Naive thymus-derived CD4-positive, alpha-beta T cell (primary cell): ENCODE measurements at places on chromosomes 4 and X. TPM values are rescaled to one million over a fixed set of nuclear protein-coding genes. Genes with fewer than 3 reads are reported as not detected.
A peak's percentile ranks its signal among the peaks of the same experiment; 100 is the strongest.

- DNase-seq: no peak
Observed at GRCh38 chr4:96736352-96736889, 896.5 kb downstream of the PDHA2 start.

GRCh38 chr4:146134761-146135445, 40.6 kb upstream of the LSM6 start:
- DNase-seq: no peak

DNA sequence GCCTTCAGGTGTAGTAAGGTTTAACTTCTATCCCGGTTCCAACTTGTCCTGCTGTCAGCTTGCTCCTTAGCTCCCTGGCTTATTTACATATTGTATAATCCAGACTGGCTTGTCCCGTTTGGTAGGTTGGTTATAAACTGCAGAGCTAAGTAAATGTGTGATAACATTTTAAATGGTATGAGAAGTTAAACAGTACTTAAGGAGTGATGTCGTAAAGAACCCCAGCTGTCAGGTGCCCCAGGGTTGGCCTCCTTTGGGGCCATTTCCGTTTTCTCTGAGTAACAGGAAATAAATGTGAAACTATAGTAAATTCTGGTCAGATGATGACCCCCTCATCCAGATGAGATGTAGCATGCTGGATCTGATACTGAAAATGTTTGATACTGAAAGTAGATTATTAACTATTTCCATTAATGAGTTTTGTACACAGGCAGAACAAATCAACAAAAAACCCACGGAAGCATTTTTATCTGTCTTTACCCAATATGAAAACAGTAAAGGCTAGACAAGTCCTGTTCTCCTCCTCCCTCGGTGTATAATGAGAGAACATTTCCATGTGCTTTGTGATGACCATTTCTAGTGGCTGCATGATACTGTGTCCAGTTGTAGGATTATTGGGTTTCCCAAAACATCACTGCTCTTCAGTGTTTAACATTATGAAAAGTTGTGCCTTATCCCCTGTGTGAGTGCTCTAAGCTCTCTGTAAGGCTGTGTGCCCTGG, 22.4 kb downstream of the GAB1 start:
- peak; percentile 30 for DNase-seq

The MAGEB6 gene
- not detected for total RNA-seq

DNA sequence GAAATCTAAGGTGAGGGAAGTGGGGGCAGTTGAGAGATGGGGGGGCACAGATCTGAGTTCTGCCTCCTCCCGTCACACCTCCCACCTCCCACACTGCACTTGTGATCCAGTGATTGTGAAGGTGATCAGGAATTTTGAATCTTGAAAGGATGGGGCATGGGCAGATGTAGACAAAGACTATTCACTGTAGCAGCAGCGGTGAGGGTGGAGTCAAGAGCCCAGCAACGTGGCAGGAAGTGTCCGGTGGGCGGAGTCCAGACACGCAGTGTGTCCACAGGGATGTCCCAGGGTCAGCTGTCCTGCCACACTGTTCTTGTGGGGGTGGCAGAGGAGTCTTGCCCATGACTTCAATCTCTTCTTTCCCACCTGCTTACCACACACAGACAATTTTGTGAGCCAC, 330.5 kb upstream of the GALNT7 start:
- no peak for DNase-seq

The LRPAP1 gene
- total RNA-seq: 80.9 TPM

DNA sequence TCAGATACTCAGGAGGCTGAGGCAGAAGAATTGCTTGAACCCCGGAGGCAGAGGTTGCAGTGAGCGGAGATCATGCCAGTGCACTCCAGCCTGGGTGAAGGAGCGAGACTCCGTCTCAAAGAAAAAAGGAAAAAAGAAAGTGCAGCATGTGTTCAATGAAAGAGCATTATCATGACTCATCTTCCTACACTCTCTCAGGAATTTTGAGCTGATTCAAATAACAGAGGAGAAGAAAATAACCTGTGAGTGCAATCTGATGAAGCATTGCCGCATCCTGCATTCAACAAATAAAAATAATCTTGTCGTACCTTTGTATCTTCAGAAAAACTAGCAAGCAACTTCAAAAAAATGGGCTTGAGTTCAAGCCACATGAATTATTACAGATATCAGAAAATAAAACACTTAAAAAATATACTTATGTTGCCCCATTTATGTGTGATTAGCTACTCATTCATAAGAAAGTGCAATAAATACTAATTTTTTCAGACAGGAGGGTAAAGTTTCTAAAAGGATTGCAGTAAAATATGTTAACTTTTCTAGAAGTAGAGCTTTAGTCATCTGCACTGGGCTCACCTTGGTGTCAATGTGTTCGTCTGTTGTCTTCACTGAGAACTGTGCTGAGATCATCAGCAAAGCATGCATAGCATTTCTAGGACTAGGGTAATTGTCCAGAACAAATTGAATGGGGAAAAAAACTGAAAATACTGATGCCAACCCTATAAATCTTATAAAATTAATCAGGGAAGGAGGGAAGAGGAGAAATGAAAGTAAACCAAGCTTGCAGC, 90.4 kb upstream of the VCX3B start:
- DNase-seq: no peak

GRCh38 chr4:185955826-185956543, 113.0 kb upstream of the TLR3 start:
- DNase-seq: no peak

- no peak for DNase-seq
Observed at GRCh38 chrX:1025413-1025812, 187.0 kb downstream of the CRLF2 start.

The YY2 gene
- 1.4 TPM for total RNA-seq

The TCEANC gene
- 11.4 and 12.5 TPM in 2 replicates for total RNA-seq

The AR gene
- not detected for total RNA-seq

GRCh38 chr4:153495480-153496193, 29.5 kb downstream of the TMEM131L start:
- DNase-seq: no peak

DNA sequence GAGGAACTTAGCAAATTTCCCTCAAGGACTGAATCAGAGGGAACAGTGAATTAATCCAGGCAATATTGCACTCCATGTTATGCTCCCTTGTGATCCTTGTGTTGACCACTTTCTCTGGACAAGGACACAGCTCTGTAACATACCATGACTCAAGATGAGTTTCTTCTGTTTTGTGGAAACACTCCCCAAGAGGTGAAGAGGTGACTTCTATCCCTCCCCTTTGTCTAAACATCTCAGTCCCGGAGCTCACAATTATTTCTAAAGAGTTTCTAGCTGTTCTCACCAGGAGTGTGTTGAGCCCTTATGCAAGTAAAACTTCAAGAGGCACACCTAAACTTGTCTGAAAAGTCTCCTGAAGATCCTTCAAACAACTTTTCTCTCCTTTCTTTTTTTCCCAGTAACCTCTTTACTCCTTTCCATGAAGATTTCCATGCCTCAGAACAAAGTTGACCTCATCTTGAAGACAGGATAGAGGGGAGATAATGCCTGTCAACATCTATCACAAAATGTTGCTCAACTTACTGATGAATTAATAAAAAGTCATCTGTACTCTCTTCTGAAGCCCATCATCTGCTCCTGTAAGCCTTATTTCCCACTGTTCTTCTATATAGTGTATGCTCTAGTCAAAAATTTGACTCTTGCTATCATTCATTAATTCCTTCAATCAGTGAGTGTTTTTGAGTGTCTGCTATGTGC, 429.1 kb downstream of the SPRY1 start:
- no peak for DNase-seq

DNA sequence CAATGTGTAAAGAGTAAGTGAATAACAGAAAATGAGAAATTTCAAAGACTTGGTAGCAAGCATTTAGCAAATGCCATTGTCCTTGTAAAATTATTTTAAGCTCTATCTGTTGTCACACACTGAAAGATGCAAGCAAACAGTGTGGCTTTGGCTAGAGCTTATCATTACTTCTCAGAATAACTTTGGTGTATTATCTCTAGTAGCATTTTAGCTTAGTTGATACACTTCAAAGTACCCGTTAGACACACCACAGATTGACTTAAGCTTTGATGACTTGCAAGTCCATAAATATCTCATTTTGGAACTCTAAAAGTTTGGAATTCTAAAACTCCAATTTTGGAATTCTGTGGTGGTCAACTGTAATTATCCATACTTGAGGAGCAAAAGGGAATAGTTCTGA, 98.6 kb downstream of the PDLIM5 start:
- no peak for DNase-seq

- DNase-seq: no peak
Observed at GRCh38 chrX:110397904-110398303, 39.3 kb downstream of the RTL9 start.

GRCh38 chr4:88736264-88736663, 38.6 kb upstream of the NAP1L5 start:
- no peak for DNase-seq

DNA sequence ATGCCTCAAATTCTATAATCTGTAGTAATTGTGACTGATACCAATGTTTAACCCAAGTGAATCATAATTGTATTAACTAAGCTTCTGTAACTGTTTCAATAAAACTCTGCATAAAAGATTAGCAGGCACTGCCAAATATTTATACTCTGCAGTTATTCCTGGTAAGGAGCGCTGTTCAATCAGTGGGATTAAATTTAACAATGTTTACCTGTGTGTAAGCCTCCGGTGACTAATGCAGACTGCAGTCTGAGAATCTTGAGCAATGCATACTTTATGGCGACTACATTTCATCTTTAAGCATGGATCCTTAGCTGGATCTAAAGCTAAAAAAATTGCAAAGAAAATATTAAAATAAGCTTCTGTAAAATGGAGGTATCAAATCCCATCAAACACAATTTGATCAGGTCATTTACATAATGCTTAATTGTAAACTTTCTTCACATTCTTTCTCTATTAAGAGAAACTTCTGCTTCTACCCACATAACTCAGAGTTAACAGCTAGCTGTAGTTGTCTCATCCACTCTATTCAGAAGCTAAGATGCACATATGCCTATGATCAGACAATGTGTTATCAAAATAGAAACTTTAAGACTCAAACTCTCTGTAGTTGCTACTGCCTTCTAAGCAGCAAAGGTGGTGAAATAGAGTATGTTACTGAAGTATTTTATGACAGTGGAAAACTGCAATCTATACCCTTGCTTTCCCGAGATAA, 234.0 kb downstream of the SPOCK3 start:
- DNase-seq: no peak

- DNase-seq: no peak
Observed at GRCh38 chr4:14111730-14112181, 484.2 kb upstream of the BOD1L1 start.

The P2RY8 gene
- total RNA-seq: 113 and 122 TPM in 2 replicates

The CT55 gene
- not detected for total RNA-seq

The CXXC4 gene
- total RNA-seq: 0.42 TPM

- DNase-seq: no peak
Observed at GRCh38 chr4:172826346-172826745, 342.3 kb upstream of the GALNT7 start.

The C1QTNF7 gene
- total RNA-seq: not detected

The WAS gene
- 105 TPM for total RNA-seq

DNA sequence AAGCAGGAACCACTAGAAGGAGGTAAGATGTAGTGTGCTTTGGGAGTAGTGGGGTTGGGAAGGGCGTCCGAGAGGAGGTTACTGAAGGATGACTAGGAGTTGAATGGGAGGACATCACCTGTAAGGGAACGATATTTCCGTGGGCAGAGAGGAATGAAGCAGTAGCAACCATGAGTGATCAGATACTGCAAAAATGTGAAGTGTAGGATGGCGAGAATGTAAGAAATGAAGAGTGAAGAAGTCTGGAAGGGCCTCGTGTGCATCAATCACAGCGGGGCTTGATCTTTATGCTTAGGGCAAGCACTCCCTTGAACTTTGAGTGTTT, 594 bp downstream of the MSMO1 start:
- no peak for DNase-seq

DNA sequence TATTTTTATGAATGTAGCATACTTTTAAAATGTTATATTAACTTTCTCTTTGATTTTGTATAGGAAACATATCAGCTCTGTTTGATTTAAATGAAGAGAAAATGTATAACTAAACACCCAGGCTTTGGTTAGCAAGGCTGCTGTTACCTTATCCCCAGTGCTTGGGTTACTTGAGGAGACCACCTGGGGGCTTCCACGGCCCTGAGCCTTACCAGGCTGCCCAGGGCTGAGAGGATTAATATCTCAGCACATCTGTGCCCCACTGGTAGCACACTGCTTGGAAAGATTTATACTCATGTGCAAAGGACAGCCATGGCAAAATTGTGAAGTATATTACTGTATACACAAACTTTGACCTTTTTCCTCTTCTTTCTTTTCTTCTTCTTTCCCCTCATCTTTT, 752.9 kb downstream of the RAPGEF2 start:
- DNase-seq: no peak

The GPR34 gene
- total RNA-seq: 0.94 TPM

DNA sequence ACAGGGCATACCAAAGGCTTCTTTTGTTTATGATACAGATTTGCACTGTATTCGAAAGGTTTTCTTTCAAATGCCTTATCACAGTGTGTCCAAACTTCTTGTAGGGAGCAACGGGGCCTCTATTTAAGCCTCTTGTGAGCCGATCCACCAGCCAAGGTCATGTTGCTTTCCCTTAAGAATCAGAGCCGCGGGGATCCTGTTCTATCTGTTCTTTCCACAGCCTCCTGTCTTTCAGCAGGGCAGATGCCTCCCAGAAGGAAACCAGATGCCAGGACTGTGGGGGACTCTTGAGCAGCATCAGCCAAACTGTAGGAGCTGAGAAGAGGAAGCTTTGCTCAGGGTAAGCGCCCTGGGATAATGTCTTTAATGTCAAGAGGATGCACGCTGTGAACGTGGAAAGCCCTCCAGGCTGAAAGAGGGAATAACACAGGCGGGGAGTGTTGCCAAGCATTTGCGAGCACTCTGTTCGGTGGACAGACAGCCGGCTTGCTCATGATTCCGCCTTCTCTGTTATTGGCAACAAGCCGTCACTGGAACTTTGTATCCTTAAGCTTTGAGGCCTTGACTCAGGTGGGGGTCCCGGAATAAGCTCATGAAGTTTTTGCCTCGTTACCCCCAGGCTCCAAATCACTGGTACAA, 279.8 kb upstream of the FRG1 start:
- DNase-seq: no peak

DNA sequence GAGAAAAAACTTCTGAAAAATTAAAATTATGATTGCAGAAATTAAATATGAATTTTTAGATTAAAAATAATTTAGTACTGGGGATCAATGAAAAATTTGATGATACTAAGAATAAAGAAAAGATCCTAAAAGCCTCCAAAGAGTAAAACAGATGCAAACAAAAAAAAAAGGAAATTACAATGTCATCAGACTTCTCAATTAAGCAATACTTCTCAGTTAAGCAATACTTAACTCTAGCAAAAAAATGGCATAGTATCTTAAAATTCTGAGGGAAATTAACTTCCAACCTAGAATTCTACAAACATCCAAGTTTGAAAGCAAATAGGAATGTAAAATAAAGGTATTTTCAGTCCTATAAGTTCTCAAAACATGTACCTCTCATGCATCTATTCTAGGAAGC, 141.2 kb upstream of the INTU start:
- DNase-seq: no peak

The ADH1B gene
- not detected for total RNA-seq

The SCML2 gene
- 1.3 TPM for total RNA-seq

GRCh38 chrX:10048076-10048475, 80.9 kb downstream of the CLDN34 start:
- DNase-seq: no peak

The NPY1R gene
- total RNA-seq: not detected
